ENCODE measurements at places on chromosomes 7 and 10. TPM values are rescaled to one million over a fixed set of nuclear protein-coding genes. Genes with fewer than 3 reads are reported as not detected.

DNA sequence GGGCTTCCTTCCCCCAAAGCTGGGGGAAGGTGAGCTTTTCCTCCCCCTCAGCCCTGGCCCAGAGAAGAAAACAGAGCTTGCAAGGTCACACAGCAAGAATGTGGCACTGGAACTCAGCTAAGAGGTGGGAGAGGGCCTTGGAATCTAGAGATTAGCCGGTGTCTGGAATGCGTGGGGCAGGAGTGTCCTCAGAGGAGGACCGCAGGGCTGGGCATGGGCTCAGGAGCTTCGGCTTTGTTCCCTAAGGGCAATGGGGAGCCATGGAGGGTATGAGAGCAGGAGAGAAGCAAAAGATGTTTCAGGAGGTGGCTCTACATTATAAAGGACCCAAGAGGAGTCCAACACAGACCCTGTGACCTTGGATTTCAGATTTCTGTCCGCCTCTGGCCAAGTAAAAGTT is 127.2 kb upstream of the TNRC18 start:
- no peak for DNase-seq

DNA sequence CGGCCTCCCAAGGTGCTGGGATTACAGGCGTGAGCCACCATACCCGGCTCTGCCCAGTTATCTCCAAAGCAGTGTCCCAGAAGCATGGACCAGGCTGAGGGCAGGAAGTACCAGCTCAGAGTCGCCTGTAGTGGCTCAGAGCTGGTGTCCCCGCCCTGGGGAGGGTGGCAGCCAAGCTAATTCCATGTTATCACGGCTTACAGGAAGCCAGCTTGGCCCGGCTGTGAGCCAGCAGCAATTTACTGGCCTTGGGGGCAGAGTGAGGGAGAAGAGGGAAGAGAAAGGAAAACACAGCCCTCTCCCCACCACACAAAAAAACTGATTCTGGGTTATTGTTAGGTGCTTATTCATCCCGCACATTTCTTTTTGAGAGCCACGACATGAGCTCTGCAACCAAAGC is 88.1 kb downstream of the HIP1 start:
- DNase-seq: no peak

DNA sequence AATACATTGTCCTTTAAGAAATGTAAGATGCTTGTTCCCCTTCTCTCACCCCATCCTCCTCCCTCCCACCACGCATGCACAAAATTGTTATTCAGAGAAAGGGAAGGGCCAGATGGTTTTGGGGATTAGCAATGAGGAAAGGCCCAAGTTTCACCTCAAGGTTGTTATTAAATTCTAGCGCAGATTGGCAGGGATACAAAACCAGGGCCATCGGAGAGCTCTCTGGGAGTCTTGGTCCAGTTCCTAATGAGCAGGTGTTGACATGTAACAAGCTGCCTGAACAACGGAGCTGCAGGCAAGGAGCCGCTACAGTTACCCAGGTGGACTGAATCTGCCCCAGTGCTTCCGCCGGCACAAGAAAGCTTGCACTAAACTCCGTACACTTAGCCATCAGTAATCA is 9.7 kb upstream of the ANK3 start:
- no peak for DNase-seq

DNA sequence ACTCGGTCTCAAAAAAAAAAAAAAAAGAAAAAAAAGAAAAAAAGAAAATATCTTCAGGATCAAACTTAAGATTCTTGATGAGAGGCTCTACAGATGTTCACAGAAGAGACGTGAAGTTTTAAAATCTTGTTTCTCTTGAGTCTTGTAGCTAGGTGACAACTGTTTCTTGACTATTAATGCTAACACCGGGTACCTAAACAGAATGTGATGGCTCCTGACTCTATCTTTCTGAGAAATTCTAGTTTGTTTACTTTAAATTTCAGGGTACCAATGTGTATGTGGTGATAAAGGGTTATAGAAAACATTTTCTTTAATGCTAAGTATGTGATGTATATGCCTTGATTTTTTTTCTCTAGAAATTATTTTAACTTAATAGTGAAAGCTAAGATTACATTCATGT is 61.0 kb downstream of the DAGLB start:
- DNase-seq: no peak

DNA sequence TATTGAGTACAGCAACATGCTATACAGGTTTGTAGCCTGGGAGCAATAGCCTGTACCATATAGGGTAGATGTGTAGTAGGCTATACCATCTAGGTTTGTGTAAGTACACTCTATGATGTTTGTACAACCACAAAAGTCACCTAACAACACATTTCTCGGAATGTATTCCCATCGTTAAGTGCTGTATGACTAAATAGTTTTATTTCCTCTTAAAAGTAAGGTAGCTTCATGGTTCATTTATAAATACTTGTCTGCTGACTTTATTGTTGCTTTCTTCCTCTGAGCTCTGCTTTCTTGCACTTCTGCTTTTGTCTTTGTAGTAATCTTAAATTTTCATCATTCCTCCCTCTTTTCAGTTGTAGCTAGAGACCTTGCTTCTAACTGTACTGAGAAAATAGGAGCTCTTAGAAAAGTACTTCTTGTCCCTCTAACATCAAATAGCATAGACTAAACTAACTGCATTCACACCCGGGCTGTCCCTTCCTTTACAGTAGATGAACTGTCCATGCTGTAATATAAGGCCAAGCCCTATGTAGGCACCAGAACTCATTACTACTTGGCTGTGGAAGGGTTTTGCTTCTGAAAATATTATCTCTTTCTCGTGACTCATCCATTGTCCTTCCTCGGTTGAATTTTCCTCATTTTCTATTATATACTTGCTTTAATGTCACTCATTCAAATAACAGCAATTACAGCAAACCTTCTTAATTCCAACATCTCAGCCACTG is 55.4 kb upstream of the FAM3C start:
- no peak for DNase-seq

- peak; percentile 34 for DNase-seq
Measured at GRCh38 chr10:127243490-127244272, 47.3 kb upstream of the INSYN2A start.

GRCh38 chr7:130114374-130114773 is 44.0 kb downstream of the KLHDC10 start:
- DNase-seq: no peak

The ASAH2 gene
- total RNA-seq: 1.3 TPM

- no peak for DNase-seq
Measured at GRCh38 chr7:18200266-18200665, 172.6 kb upstream of the PRPS1L1 start.

- DNase-seq: no peak
Measured at GRCh38 chr7:7323352-7323751, 141.0 kb downstream of the C1GALT1 start.

- peak; percentile 80 for DNase-seq
Measured at GRCh38 chr10:35127289-35127891, 744 bp downstream of the CREM start.

GRCh38 chr7:159022238-159022993 is 122.3 kb downstream of the VIPR2 start:
- DNase-seq: peak; percentile 53

DNA sequence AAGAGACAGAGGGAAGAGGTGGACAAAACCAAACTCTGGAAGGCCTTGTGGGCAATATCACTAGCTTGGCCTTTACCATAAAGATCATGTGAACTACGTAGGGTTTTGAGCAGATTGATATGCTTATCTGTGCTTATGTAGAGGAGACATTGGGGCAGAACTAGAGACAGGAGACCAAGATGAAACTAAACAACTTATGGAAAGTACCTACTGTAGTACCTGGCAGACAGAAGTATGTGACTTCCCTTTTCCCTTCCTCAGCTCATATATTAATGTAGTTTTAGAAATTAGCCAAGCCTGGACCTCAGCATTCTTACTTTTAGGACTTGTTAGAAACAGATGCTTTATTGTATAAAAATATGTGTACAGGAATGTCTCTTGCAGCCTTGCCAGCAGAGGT is 14.0 kb upstream of the IL6 start:
- no peak for DNase-seq

The UFSP1 gene
- total RNA-seq: 3.4 TPM

DNA sequence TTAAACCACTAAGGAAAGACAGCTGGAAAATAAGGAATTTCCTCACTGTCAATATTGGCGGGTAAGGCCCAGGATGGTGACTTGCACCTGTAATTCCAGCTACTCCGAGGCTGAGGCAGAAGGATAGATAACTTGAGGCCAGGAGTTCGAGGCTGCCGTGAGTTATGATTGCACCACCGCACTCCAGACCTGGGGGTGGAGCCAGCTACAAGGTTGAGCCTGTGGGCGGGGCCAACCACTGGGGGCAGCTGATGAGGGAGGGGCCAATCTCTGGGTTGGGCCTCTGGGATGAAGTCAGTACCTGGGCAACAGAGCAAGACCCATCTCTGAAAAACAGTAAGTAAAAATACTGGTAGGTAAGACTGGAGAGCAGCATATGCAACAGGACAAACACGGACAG is 80.1 kb upstream of the ADO start:
- DNase-seq: no peak

GRCh38 chr10:73865107-73865458 is 9.3 kb downstream of the CAMK2G start:
- DNase-seq: no peak

DNA sequence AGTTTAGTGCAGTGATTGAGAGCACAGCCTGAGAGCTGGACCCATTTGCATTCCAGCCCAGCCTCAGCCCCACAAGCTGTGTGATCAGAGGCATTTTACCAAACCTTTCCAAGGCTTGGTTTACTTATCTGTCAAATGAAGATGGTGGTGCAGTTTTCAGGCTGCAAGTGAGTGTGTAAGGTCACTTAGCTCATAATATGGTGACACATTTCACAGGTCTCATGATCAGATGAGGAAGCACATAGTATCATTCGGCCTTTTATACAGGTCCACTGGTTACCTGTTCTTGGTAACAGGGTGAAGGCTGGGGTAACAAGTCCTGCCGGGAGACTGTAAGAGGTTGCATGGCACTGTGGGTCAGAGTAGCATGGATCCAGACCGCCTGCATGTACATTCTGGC is 371.7 kb downstream of the LRMDA start:
- DNase-seq: no peak

The PHYHIPL gene
- 12.0 TPM for total RNA-seq

The CNNM1 gene
- total RNA-seq: 0.85 TPM

DNA sequence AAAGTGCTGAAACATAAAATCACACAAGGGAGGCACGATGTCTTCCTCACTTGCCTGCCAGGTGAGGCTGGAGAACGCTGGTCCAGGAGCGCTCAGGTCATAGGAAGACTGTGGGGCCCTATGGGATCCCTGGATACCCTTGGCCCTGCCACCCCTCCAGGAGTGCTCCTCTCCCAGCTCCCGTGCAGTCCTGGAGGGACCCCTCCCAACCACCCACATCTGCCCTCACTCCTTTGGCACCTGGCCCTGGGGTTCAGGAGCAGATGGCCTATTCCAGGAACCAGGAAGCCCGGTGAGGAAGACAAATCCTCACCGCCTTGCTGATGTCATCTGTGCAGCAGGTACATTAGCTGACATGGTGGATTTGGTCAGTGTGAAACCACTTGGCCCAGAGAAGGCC is 3.7 kb upstream of the CXCL12 start:
- DNase-seq: peak; percentile 3

The OPN1SW gene
- not detected for total RNA-seq

DNA sequence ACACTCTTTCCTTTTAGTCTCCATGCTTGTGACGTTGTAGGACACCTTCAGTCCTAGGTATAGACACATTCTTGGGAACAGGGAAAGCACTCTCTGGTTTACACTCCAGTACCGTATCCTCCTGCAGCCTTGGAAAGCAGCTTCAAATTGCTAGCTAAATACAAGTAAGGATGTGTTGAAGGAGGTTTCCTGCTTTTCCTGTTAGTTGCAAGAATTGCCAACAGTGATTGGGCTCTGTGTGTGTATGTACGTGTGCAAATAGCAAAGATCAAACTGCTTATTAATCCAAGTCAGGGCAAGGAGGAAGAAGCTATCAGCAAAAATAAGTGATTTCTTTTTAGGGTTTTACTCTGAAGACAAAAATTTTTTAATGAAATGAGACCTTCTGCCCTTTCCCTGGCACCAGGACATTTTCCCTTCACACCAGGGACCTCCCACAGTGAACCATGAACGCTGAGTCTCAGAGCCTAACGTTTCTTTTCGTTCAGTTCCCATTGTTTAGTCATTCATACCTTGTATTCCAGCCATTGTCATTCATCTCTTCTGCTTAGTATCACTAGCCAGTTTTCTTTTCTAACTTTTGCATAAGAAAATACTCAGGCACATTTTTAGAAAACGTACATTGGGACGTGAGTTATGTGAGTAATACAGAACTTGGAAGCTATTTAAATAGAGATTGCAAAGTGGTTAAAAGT is 36.9 kb upstream of the AUTS2 start:
- DNase-seq: no peak

- DNase-seq: no peak
Measured at GRCh38 chr10:117134306-117135025, 3.6 kb downstream of the VAX1 start.

DNA sequence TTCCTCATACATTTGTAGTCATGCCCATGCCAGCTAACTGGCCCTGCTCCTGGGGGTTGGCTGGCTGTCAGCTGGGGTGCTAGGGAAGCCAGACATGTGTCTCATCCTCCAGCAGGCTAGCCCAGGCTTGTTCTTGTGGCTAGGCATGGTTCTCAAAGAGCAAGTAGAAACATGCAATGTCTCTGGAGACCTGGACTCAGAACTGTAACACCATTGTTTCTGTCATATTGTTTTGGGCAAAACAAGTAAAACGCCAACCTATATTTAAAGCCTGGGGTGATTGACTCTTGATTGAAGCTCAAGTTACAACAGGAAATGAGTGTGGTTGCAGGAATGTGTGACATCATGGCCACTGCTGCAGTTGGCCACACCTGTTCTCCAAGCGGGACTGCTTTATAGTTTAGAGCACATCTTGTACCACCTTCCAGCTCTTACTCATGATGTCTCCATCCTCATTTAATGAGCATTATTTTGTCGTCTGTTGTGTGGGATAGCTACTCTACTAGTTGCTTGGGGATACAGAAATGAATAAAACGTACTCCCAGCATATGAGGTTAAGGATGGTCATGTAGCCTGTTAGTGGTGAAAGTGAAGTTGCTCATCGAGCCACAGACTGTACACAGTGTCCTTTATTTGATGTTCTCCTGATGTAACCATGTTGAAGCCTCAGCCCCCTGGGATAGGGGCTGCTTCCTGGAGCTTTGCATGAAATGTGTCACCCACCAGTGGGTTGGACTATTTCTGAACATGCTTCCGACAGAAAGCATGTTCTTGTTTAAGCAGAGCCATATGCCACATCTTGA is 168.4 kb downstream of the SORCS3 start:
- no peak for DNase-seq

Measured in kidney (tissue), 22 donors.